NCI-H187 treated with DMSO at 0.1 percent for 48 hours (cell line): ENCODE measurements at places on chromosomes 11 and 22.

DNA sequence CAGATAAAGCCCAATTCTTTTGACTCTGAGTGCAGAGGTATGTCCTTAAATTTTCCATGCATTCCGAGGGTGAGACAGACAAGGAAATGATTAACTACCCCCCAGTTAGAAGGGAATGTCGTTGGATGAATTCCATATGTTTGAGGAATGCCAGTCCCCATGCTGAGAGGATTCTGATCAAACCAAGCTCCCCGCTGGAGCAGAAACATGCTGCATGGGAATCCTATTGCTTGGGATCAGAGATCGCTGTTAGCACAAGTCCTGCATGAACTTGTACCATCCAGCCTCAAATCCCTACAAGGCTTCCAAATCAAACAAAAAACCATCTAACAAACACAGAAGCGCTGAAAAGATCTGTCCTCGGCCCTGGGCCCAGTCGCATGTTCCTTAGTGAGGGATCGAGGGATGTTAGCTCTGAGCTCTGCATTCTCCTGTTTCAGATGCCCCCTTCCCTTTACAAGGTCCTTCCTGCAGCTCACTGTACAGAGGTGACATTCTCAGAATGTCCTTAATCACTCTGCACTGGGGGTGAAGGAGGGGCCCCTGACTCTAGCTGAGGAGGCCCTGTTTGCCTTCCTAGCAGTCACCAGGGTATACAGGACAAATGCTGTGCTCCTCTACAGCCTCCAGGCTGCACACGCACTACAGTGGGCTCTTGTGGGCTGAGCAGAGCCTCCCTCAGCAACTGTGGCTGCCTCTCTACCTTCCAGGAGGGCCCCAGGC is 353.4 kb downstream of the TENM4 start:
- DNase-seq = no peak

- no peak for DNase-seq
Observed at GRCh38 chr22:50169774-50170341, 673 bp upstream of the PANX2 start.

- no peak for DNase-seq
Observed at GRCh38 chr11:68146010-68146540, 24.9 kb upstream of the CHKA start.

GRCh38 chr11:1829039-1829820 is 5.6 kb upstream of the SYT8 start:
- no peak for DNase-seq

DNA sequence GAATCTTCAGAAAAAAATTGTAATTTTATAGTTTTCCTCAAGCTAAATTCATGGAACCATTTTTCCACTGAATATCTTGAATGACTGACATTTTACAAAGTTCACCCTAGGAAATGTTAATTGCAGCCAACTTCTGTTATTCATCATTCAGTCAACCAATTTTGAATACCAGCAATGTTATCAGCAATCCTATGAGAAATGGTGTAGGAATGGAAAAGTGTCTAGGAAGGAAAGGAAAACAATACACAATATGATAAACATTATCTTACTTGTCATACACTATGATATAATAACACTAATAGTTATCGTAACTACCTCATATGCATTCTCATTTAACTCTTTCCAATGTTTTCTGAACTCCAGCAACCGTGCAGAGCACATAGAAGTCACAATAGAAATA is 790.5 kb upstream of the LRRC4C start:
- no peak for DNase-seq
